ENCODE measurements at places on chromosomes 2 and 18.

DNA sequence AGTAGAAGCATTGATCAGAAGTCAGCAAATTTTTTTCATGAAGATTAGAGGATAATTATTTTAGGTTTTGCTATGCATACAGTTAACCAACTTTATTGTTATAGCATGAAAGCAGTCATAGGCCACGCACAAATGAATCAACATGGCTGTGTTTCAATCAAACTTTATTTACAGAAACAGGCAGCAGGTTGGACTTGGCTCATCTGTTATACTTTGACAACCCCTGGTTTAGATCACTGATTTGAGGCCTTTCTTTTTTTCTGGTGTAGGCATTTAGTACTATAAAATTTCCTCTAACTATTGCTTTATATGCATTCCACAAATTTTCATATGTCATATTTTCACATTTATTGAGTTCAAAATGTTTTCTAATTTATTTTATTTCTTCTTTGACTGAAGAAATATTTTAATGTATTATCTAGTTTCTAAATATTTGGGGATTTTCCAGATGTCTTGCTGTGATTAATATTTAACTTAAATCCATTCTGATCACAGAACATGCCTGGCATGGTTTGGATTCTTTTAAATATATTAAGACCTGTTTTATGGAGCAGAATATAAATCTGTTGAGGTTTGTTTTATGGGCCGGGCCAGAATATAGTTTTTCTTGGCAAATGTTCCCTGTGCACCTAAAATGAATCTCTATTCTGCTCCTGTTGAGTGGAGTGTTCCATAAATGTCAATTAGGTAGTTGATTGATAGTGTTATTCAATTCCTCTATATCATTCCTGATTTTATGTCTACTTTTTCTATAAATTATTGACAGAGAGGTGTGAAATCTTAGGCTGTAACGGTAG is 116.3 kb upstream of the KLHL29 start:
- no peak for DNase-seq

GRCh38 chr2:38371235-38371634 is 5.8 kb downstream of the ATL2 start:
- no peak for DNase-seq

GRCh38 chr2:46122318-46122976 is 174.8 kb upstream of the EPAS1 start:
- no peak for DNase-seq

GRCh38 chr2:187215532-187216240 is 232.4 kb downstream of the CALCRL start:
- no peak for DNase-seq

GRCh38 chr2:168978461-168978861 is 52.7 kb downstream of the ABCB11 start:
- DNase-seq = no peak

- no peak for DNase-seq
Measured at GRCh38 chr2:98607741-98608115, 584 bp downstream of the COA5 start.

- DNase-seq = no peak
Measured at GRCh38 chr2:182897137-182897536, 30.7 kb upstream of the FRZB start.

- DNase-seq = no peak
Measured at GRCh38 chr2:98823196-98824170, 92.6 kb upstream of the MGAT4A start.

DNA sequence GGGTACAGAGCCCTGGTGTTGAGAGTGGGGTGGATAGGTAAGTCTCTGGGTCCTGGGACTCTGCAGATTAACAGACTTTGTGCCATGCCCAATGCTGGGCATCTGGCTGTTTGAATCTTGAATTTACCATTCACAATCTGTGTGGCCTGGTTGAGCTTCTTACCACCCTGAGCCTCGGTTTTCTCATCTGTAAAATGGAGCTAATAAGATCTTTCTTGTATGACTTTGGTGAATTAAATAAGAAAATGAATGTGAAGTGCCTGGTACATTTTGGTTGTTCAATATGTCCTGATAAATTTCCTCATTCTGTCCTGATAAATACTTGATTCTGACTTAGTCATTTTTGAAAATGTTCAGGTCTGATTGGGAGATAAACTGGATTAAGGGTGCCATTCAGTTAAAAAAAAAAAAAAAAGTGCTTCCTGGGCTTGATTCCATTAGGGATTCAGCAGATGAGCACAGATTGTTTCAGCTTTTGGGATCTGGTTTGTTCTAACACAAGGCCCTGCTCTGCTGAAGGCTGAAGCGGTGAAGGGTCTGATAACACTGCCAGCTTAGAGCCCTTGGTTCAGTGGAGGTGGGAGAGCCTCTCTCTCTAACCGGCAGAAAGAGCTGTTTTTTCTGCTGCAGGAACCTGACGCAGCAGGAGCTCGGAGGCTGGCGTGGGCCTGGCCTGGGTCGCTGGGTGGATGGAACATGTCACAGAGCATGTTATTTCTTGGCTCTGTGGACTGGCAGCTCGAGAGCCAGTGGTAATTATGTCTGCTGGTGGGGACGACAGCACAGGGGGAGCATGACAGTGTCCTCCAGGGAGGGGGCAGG is 84.5 kb upstream of the MCFD2 start:
- DNase-seq = no peak

DNA sequence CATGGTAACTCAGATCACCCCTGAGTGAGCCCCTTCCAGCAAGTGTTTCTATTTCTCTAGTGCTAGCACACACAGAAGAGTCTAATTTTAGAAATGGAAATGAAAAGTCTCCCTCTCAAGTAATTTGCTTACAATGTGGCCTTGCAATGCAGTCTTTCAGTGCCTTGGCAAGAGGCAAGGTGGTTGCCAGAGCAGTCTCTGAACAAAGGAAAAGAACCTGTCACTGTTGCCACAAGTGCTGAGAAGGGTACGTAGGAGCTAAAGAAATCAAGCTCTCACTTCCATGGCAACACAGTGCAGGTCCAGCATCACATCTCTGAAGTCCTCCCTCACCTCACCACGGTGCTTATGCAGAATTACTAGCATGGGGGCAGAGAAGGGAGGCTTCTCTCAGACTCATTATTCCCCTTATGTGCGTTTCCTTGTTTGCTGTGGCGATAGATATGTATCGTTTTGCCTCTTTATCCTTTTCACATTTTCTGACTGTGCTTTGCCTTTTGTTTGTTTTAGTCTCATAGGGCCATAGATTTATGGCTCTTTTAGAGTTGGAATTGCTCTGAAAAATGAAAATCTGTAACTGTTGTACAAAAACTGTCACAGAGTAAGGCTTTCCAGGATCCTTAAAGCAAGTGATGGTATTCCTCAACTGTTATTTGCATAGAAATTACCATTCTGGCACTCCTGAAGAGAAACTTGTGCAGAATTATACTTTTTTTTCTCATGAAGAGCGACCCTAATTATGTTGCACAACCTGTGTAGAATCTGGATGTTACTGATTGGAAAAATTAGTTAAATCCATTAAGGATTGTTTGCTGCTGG is 164.8 kb downstream of the CCDC85A start:
- no peak for DNase-seq

- DNase-seq = no peak
Measured at GRCh38 chr2:29834624-29835023, 86.8 kb downstream of the ALK start.

DNA sequence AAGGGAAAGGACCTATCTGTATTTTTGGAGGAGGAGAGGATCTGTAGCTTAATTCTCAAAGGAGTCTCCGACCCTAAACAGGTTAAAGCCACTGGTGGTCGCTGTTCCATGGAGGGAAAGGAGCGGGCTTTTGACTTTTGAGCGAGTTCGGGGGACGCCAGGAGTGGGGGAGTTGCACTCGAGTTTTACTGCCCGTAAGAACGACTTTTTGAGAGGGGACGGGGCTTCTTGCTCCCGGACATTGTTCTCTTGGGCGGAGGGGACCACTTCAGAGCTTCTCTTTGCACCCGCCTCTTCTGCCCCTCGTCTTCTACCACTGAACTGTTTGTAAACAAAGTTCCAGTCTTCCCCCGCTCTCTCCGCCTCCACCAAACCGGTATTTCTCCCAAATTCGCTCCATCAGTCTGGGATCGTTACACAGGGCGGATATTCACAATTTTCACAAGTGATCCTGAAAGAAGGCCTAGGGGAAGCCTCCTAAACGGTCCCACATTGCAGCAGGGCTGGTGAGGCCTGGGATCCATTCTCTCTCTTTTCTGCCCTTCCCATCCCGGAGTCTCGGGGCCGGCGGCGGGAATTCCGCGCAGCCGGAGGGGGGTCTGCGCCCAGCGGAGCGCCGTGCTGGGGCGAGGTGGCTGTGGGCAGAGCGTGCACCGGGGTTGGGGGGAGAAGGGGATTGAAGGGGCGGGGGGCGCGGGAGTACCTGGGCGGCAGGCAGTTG is 6.6 kb downstream of the DLX2 start:
- DNase-seq = no peak

DNA sequence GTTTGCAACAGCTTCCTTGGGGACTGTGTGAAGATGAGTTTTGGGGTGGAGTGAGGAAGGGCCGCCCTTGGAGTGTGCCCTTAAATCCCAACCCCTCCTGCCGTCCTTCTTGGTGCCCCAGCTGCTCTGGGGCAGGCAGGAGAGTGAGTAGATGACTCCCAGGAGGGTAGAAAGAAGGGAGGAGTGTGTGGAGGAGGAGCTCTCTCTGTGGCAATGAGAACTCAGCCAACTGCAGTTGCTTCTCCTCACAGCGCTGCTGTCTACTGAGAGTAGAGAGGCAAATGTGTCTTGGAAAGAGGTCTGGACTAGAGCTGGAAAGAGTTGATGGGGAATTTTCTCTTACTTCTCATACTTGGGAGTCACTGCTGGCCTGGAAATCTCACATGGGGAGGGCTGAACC is 21.8 kb upstream of the SIX2 start:
- no peak for DNase-seq

DNA sequence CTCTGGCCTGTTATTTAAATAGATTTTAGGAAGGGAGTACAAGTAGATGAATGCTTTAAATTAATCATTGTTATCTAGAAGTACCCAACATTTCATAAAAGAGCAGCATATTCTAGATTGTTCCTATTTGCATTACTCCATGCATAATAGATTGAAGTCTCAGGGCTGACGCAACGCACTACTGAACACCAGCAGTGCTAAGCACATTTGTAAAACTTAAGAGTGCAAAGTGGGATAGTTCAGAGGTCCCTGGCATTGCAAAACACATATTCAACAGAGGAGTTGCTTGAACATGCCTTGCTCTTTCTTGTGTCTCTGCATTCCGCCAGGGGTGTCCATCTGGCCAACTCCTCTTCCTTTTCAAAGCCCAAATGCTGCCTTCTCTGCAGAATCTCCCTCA is 22.3 kb downstream of the CDKL4 start:
- DNase-seq = no peak

DNA sequence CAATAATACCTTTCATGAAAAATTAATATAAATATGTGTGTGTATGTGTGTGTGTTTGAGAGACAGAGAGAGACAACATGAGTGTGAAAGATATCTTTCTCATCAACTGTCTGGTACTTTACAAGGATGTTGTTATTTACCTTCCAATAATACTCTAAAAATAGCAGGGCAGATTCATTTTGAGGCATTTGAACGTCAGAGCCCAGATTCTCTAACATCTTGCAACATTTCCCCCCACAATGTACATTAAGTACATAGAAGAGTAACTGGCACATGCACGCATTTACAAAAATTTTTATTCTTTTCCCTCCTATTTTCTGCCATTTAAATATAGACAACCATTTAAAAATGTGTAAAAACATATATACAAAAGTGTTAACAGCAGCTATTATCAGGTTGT is 100.9 kb downstream of the PID1 start:
- DNase-seq = no peak

DNA sequence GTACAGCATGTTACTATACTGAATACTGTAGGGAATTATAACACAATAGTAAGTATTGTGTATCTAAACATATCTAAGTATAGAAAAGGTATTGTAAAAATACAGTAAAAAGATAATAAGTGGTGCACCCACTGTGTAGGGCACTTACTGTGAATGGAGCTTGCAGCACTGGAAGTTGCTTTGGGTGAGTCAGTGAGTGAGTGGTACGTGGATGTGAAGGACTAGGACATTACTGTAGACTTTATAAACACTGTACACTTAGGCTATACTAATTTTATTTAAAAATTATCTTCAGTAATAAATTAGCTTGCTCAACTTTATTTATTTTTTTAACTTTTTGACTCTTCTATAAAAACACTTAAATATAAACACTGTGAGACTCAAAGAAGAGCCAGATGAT is 82.6 kb downstream of the MTA3 start:
- DNase-seq = no peak

GRCh38 chr2:223846515-223846914 is 9.1 kb upstream of the AP1S3 start:
- no peak for DNase-seq

DNA sequence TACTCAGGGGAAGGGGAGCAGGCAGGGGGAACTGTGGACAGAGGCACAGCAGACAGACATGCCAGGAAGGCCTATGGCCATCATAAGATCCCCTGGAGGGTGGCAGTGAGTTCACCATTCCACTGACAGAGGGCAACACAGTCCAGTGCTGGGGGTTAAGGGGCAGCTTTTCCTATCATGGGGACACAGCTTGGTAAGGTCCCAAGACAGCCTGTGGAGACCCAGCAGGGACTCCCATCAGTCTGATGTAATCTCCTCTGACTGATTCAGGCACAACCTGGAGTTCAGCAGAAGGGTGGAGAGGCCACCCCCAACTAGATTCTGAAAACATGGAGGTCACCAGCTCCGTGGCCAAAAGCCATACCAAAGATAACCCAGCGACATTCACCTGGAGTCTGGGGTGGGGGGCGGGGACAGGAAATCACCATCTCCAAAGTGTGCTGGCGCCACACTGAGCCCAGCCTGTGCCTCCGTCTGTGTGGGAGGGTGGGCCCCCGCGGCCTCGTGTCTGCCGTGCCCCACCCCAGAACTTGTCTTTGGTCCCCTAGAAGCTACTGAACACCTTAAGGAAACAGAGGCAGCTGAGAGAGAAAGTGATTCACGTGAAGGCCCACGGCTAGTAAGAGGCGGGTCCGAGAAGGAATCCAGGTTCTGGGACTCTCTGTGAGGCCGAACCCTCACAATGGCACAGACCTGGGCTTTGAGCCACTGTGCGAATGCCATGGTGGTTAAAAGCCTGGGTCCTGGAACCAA is 28.6 kb downstream of the DNMT3A start:
- no peak for DNase-seq

GRCh38 chr2:20371323-20372025 is 20.8 kb upstream of the PUM2 start:
- no peak for DNase-seq

DNA sequence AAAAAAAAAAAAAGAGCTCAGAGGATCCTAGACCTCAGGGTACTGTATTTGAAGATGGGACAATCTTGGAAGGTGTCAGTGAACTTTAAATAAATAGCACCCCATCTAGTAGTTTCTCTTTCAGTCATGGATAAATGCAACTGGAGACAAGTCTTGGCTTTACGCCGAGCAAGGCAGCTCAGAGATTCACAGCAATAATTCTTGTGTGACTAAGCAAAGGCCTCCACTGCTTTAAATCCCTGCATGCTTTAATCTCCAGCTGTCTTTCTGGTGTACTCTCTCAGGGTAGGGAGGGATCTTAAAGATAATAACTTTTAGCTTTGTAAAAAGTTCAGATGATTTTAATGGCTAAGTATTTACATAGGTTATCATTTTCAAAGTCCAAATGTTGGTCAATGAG is 36.3 kb downstream of the NRXN1 start:
- no peak for DNase-seq
